ENCODE measurements at places on chromosomes 6 and 20. TPM values are rescaled to one million over a fixed set of nuclear protein-coding genes. Genes with fewer than 3 reads are reported as not detected.

The RWDD2A gene
- 5.4 TPM for total RNA-seq

The HMGCLL1 gene
- 2.3 TPM for total RNA-seq

The DCBLD1 gene
- 11.5 TPM for total RNA-seq

- no peak for DNase-seq
These were observed 94.0 kb downstream of the SGK1 start for GRCh38 chr6:134223796-134224420.

GRCh38 chr6:54775576-54775975, 71.0 kb upstream of the FAM83B start:
- DNase-seq: no peak

DNA sequence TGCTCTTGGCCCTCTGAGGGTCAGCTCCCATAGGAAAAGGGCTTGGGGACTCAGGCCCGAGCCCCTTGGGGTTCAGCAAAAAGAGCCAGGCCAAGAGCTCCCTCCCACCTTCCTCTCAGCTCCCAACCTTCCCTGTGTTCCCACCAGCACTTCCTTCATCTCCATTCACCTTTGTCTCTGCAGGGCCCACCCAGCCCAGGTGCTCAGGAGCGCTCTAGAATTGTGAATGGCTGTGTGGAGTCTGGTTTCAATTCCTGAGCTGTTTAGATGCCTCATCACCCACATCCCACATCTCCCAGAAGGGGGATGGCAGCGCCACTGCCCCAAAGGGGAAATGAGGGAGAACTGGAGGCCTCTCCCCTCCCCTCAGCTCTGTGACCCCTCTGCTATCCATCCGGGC, 7.7 kb downstream of the GRM4 start:
- DNase-seq: no peak

DNA sequence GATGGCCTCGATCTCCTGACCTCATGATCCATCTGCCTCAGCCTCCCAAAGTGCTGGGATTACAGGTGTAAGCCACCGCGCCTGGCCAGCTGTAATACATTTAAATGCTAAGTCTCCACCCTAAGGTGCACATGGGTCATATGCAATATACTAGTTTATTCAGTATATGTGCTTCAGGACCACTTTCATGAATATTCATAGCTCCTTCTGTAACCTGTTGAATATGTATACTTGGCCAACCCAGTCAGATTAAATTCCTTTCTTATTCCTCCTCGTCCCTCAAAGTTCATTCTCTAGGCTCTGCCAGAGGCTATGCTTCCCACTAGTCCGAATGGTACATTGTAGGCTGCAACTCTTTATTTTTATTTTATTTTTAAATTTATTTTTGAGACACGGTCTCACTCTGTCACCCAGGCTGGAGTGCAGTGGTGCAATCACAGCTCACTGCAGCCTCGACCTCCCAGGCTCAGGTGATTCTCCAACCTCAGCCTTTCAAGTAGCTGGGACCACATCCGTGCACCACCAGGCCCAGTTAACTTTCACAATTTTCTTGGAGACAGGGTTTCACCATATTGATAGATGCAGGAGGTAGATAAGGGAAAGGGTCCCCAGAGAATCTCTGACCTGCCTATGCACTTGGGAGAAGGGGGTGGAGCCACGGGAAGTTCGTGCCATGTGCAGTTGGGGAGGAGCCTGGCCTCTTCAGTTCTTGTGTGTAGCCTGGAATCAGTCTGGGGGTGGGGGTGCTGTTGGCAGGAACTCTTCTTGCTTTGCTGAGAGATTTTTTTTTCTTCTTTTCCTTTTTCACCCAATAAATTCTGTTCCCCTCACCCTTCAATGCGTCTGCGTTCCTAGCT, 41.3 kb upstream of the DDR1 start:
- DNase-seq: no peak

The TTI1 gene
- 12.2 TPM for total RNA-seq

DNA sequence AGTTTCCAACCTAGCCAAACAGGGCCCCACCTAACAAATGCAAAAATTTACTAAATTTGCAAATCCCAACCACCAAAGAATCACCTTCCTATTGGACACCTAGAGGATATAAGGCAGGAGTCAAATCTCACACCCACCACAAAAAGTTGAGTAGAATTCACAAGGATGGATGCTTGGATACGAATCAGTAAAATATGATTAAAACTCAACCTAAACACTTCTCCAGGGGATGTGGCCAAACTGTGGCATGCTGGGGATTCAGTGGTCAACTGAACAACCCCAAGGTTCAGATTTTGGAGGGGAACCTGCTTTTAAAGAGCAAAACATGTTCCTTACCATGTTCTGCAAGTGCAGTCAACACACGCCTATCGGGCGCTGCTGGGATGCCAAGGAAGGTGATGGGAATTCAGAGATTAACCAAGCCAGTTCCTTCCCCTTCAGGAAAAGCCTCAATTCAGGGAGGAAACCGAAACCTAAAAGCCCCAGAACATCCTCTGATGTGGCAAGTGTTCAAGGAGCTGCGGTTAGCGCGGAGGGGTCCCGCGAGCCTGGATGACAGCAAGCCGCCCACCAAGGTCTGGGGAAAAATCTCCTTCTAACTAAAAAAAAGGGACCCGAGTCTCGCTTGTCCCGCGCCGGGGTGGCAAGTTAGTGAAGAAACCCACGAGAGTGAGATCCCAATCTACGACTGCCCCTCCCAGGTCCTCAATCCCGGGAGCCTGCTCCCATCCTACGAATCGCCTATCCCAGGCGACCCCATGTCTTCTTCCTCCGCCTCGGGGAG, 902 bp downstream of the SAMHD1 start:
- DNase-seq: peak; percentile 39

The C20orf202 gene
- total RNA-seq: not detected

DNA sequence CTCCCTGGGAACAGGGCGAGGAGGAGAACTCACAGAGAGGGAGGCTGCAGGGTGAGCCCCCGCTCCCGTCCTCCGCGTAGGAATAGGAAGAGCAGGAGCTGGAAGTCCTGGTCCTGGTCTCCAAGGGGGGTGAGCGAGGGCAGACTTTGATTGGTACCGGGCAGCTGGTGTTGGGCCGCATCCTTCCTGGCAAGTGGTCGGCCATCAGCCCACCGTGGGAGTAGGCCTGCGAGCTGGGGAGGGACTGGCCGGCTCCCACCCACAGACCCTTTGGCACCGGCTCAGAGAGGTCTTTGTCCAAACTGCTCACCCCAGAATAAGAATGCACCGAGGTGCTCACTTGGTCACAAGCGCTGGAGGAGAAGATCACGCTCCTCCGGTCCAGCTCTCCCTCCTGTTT, 56.2 kb downstream of the GJA10 start:
- no peak for DNase-seq

DNA sequence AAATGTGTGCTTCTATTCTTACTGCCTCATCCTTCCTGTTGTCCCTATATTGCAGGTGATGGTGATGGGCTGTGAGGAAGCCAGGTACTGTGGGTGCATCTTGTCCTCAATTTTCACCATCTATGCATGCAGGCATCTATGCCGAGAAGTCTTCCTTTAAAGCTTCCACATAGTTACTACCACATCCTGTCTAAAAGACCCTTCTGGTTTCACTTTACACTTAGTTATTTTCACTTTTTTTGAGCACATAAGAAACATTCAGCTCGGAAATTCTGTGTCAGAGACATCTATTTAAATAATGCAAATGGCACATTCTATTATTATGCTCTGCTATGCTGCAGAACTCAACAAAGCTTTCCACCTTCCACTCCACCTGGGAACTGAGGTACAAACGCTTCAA, 28.2 kb upstream of the FABP7 start:
- DNase-seq: no peak
